ENCODE measurements at places on chromosomes 2 and 18. TPM values are rescaled to one million over a fixed set of nuclear protein-coding genes. Genes with fewer than 3 reads are reported as not detected.

Gene ASB18
- 0.03 TPM for polyA plus RNA-seq

Gene SLC38A11
- 15.4 TPM for polyA plus RNA-seq

Gene MC5R
- 0.66 TPM for polyA plus RNA-seq

Gene TBR1
- polyA plus RNA-seq = 0.01 TPM

Gene MRO
- polyA plus RNA-seq = 14.6 TPM

Gene TMEM18
- polyA plus RNA-seq = 34.9 TPM

Gene LYG2
- 0.16 TPM for polyA plus RNA-seq

Gene KCNJ3
- 9.9 TPM for polyA plus RNA-seq

Gene CDH2
- 14.2 TPM for polyA plus RNA-seq

Gene NOL4
- 6.5 TPM for polyA plus RNA-seq

Gene NT5C1B
- polyA plus RNA-seq = 0.75 TPM

Data from large intestine (tissue), 12 donors.